Activated naive CD4-positive, alpha-beta T cell treated with anti-CD3 and anti-CD28 coated beads, Interleukin-2, amount 50 U/mL, for 16 hours (primary cell): ENCODE measurements at places on chromosomes 11 and 22.
A peak's percentile ranks its signal among the peaks of the same experiment; 100 is the strongest.

DNA sequence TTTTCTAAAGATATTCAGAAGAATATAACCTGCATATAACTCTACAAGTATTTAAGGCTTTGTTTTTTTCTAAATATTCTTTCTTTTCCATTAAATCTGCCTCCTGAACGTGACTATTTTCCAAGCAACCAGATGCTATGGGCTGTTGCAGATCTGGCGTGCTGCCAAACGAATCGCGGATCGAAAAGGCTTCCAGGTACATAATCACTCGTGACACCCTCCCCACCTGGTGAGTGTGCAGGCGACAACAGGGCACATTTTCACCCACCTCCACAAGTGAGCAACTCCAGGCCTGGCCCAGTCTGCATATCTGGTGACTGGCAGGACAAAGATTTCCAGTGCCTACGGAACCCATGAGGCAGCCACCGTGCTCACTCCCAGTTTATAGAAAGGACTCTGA, 660.1 kb downstream of the OPCML start:
- no peak for DNase-seq

DNA sequence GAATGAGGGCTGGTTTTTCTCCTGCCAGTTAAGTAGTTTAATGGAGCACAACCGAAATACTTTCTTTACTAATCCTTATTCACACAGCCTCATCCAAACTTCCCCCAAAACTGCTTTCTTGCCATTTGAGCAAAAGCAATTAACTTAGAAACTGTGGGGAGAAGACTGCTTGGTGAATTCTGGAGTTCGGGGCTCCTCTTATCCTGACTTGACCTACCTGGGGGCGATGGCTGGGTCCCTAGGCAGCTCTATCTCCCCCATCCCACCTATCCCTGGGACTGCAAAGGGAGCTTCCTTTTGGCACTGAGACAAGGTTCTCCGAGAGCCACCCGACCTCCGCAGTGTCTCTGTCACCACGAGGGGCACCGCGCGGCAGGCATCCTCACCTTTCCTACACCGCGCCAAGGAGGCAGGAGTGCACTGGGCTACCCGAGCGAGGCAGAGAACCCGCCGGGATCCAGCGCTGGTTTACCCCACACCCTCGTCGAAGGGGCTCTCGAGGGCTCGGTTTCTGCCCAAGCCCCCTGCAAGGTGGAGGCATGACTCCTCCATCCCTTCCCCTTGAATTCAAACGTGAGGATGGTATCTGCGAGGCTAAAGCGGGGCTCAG, 759 bp downstream of the DESI1 start:
- DNase-seq, result peak; percentile 63

GRCh38 chr11:36684840-36685801, 87.1 kb upstream of the RAG2 start:
- peak; percentile 14 for DNase-seq

DNA sequence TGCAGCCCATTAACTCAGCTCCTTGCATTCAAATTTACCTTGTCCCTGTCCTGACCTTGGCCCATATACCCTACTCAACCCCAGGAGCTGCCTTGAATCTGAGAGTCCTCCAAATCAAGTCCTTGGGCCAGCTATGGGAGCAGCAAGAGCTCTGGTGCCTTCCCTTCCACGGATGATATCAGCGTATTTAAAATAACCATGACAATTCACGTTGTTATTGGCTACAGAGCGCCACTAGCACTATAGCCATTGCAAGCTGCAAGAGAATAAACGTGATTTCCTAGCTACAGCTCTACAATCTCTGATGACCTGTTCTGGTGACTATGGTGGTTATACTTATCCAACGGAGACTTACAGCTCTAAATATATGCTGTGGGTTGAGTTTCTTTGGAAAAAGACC, 357.8 kb downstream of the LARGE1 start:
- DNase-seq, result no peak

GRCh38 chr22:17552737-17553136, 10.6 kb upstream of the SLC25A18 start:
- DNase-seq, result no peak

- DNase-seq, result no peak
Observed at GRCh38 chr11:125670172-125670571, 10.5 kb downstream of the ACRV1 start.

- no peak for DNase-seq
Observed at GRCh38 chr11:79110321-79110720, 330.5 kb downstream of the TENM4 start.

GRCh38 chr22:23903328-23903971, 9.3 kb downstream of the MIF start:
- no peak for DNase-seq

DNA sequence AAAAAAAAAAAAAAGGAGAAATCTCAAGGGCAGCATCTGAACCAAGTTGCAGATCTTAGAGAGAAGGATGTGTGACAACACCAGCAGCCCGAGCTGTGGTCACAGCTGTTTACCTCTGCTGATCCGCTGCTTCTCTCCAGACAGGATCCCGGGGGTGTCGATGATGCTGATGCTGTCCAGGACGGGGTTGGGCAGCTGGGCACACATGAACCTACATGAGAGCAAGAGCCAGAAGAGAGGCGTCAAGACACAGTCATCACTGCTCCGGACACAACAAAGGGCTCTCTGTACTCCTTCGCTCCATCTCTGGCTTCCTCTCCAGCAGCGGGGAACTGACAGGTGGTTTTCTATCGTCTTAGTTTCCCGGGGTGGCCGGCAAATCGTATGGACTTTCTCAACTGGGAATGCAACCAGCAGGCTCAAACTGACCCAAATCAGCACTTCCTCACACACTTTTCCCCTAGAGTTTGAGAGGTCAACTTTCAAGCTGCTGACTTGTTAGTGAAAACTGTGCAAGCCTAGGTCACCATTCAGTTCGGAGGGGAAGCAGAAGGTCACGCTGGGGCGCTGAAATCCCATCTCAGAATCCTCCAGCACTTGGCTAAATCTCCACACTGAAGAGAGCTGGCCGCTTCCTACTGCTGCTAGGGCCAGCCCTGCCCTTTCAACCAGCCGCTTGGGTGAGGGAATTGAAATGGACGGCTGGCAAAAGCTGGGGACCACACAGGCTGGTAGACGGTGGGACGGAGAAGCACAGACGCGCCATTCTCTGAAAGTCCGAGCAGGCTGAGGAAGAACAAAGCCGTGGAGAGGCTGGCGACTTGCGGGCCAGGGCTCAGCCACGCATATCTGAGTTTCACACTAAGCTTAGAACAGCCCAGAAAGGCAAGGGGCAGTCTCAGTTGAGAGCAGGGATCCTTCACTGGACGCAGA, 3.8 kb downstream of the EHD1 start:
- DNase-seq, result no peak

GRCh38 chr11:69864686-69865661, 45.8 kb upstream of the FGF3 start:
- no peak for DNase-seq

DNA sequence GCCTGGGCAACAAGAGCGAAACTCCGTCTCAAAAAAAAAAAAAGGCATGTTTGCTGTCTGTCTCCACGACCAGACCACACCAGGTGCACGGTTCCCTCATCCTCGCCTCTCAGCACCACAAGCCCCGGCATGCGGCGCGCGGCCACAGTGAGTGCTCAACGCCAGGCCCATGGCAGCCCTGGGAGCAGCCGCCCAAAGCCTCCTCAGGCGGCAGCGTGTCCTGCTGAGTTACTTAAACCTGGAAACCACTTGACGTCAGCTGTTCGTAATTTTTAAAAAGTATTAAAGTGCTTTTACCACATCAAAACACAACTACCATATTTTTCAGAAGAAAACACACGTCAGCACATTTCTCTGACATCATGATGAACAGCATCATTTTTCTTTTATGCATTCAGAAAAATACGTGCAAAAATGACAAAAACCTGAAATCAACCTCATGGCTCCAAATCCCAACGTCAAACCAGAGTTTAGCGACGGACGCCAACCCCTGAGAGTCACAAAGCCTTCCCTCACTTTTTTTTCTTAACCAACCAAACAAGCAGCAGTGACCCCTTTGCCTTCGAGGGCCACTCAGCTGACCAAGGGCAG, 2.1 kb downstream of the DEAF1 start:
- no peak for DNase-seq

GRCh38 chr11:1888347-1888753, 3.3 kb downstream of the PRR33 start:
- no peak for DNase-seq

- DNase-seq, result no peak
Observed at GRCh38 chr11:78453140-78453935, 35.7 kb upstream of the GAB2 start.

- DNase-seq, result no peak
Observed at GRCh38 chr11:72789493-72790131, 4.2 kb downstream of the STARD10 start.

DNA sequence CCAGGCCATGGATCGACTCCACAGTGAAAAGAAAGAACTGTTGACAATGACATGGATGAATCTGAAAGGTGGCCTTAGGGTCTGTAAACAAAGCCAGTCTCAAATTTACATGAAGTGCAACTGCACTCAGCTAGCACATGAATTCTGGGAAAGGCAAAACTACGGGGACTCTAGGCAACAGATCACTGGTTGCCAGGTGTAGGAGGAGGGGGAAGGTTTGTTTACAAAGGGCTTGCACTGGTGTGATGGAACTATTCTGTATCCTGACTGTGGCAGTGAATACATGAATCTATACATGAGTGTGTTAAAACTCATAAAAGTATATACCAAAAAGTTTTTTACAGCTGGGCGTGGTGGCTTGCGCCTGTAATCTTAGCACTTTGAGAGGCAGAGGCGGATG, 27.3 kb downstream of the ALX4 start:
- DNase-seq, result no peak

DNA sequence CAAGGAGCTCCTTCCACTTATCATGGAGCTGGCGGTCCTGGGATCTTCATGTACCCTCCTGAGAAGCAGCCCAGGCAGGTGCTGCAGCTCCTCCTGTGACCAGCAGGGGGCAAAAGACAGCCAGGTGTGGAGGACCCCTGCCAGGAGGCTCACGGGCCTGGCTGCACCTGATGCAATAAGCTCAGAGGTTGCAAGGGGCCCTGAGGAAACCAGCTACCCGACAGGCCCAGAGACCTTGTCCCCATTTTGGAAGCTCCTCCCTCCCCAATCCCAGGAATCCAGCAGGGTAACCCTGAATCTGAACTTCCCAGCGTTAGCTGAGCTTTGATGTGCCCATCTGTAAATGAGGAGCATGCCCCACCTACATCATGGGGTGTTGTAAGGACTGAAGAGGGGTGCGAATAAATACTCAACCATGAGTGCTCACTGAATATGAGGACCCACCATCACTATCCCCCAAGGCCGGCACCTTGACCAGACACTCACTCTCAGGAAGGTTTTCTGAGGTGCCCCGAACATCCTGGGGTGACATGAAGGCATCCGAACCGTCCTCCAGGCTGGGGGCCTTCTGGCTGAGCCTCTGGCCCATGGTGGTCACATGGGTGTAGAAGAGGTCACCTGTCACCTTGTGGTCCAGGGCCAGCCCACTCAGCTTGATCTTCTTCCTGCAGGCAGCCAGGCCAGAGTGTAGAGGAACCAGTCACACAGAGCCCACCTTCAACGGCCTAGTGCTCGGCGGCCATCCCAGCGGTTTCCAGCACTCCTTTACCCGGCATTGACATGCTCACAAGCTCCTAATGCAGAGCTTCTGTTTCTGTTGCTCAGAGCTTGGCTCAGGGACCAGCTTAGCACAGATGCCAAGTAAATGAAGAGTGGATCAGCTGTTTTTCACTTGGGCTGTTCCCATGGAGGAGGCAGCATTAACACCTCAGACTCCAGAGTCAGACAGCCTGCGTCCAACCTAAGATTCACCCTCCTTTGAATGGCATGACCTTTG, 21.7 kb downstream of the SLC43A1 start:
- peak; percentile 84 for DNase-seq

DNA sequence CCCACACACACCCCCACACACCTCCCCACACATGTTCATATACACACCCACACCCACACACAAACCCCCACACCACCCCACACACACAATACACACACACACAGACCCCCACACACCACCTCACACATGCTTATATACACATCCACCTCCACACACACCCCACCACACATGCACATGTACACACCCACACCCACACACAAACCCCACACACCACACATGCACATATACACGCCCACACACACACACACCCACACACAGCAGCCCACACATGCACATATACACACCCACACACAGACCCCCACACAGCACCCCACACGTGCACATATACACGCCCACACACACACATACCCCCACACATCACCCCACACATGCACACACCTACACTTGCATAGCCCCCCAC, 29.1 kb downstream of the KCNC1 start:
- no peak for DNase-seq

- no peak for DNase-seq
Observed at GRCh38 chr11:95792200-95792599, 1.9 kb downstream of the CEP57 start.

DNA sequence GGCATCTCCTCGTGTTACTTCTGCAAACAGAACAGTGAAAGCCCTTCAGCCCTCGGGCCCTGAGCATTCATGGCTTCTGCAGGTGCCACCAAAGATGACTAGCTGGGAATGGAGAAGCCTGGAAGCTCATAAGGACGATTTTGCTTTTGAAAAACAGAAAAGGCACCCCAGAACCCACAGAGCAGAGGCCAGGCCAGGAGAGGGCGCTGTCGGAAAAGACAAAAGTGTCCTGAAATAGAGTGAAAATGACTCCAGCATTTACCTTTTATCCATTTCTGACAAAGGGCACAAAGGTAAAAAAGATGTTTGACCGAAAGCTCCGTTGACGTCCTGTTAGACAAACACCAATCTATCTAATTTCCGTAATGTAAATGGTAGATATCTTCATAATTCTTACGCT, 37.6 kb downstream of the ZNF195 start:
- peak; percentile 71 for DNase-seq

- no peak for DNase-seq
Observed at GRCh38 chr22:39300186-39300830, 19.1 kb downstream of the RPL3 start.

GRCh38 chr11:119983240-119983732, 154.6 kb downstream of the TRIM29 start:
- DNase-seq, result no peak

- no peak for DNase-seq
Observed at GRCh38 chr11:35313760-35314153, 105.6 kb downstream of the SLC1A2 start.

GRCh38 chr11:70507466-70508230, 109.3 kb downstream of the CTTN start:
- no peak for DNase-seq

- DNase-seq, result no peak
Observed at GRCh38 chr11:2858995-2859698, 26.4 kb downstream of the CDKN1C start.

DNA sequence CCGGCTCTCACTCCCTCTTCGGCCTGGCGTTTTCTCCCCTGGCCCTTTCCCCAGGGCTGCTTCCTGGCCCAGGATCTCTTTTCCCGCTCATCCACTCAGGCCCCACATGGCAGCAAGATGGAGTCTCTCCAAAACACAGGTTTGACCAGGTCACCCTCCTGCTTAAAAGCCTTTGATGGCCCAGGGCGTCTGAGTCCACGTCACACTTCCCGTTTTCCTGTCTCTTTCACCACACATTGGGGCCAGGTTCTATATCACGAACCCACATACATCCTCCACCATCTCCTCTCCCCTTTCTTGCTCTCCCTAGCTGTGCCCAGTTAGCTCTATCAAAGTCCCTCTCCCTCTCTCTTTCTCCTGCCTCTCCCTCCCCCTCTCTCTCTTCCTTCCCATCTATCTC, 7.8 kb upstream of the LRRC32 start:
- no peak for DNase-seq
